ENCODE measurements at places on chromosomes 6 and 20.
A peak's percentile ranks its signal among the peaks of the same experiment; 100 is the strongest.

GRCh38 chr6:149680503-149680902 lies 32.0 kb upstream of the KATNA1 start:
- no peak for DNase-seq

DNA sequence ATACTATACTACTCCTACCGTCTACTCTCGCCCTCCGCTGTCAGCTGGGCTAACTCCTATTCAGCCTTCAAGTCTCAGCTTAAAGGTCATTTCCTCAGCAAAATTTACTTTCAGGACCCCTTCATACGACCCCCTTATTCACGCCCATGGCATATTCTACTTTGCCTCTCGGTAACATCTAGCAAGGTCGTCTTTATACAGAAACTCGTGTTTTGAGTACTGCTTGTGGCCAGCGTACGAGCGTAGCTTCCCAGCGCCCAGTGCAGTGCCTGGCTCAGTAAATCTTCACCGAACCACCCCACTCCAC lies 546 bp downstream of the CRNKL1 start:
- no peak for DNase-seq

DNA sequence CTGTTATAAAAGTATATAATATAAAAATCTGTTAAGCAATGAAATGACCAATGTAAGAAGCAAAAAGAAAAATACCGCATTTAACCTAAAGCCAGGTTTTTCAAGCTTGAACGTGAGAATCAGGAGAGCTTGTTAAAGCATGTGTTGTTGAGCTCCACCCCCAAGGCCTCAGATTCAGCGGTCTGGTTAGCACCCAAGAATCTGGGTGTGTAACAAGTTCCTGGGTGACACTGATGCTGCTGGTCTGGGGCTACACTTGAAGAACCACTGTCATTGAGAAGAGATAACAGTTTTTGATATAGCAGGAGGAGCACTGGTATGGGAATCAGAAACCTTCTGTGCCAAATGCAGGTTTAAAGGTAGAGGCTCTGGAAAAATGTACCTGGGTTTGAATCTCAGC lies 154.0 kb downstream of the ID4 start:
- no peak for DNase-seq

DNA sequence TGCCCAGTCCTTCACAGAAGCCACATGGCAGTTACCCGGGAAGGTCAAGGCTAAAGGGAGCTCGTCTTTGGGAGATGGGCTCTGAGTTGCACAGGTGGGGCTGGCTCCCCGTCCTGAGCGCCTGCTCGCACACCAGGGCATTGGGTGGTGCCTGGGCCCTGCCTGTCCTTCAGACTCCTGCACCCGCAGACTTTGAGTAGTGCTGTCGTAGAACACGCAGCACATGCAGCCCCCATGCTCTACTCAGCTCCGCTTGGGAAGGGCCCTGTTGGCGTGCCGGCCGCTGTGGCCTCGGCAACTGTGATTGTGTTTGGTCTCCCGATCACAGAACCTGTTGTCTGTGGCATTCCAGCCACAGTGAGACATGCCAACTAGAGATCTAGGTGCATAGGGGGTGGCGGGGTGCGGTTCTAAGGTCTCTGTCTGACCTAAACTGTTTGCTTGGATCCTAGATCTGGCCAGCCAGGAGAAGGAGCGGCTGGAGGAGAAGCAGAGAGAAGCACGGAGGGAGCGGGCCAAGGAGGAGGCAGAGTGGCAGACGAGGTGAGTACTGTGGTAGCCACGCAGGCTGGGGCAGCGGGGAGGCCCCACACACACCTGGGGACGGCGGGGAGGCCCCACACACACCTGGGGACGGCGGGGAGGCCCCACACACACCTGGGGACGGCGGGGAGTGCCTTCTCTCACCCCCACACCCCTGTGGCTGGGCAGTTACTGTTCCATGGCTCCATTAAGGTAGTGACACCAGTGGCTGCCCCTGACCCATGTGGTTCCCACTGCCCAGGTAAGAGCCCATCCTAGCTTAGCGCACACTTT lies 11.3 kb upstream of the ADRM1 start:
- no peak for DNase-seq

DNA sequence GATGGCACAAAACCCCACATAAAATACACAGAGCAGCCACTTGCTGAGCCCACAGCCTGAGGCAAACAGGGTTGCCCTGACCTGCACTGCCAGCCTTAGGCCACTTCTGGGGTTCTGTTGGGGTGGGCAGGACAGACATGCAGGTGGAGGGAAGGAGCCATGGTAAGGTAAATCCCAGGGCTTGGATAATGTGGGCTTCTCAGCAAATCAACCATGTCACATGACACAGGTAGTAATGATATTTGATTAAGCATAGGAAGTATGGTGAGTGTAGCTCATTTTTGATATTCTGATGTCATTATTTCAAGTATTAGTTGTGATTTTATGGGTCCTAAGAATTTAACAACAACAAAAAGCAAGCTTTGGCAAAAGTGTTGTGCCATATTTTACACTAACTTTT lies 124.6 kb downstream of the FOXA2 start:
- DNase-seq = no peak

GRCh38 chr6:84568971-84569370 lies 195.4 kb downstream of the TBX18 start:
- DNase-seq = no peak

- DNase-seq = peak; percentile 22
Measured at GRCh38 chr6:158548418-158549161, 11.3 kb upstream of the TMEM181 start.

- DNase-seq = no peak
Measured at GRCh38 chr6:83168556-83168955, 24.5 kb downstream of the PGM3 start.

DNA sequence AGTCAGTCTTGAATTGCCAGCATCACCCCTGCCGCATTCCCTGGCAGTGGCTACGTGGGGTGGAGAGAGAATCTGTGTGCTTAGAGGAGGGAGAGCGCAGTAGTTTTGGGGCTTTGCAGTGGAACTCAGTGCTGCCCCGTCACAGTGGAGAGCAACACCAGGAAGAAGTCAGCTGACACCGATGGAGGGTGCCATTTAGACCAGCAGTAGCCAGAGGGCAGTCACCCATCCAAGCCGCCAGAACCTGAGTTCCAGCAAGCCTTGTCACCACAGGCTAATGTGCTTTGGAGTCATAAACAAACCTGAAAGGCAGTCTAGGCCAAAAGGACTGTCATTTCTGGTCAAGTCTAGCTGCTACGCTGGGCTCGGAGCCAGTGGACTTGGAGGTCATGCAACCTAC lies 22.0 kb upstream of the PERP start:
- DNase-seq = no peak

GRCh38 chr20:25257756-25258475 lies 10.0 kb downstream of the PYGB start:
- peak; percentile 30 for DNase-seq

- DNase-seq = no peak
Measured at GRCh38 chr20:168876-169275, 11.6 kb downstream of the DEFB127 start.

- no peak for DNase-seq
Measured at GRCh38 chr20:59424976-59425375, 124.6 kb downstream of the EDN3 start.

All from activated CD8-positive, alpha-beta memory T cell treated with anti-CD3 and anti-CD28 coated beads, Interleukin-2, amount 50 U/mL, for 48 hours (primary cell).